ENCODE measurements at places on chromosomes 3 and 15. TPM values are rescaled to one million over a fixed set of nuclear protein-coding genes. Genes with fewer than 3 reads are reported as not detected.
A peak's percentile ranks its signal among the peaks of the same experiment; 100 is the strongest.

Gene AGBL1
- total RNA-seq = not detected

Gene MESP2
- not detected for total RNA-seq

Gene OXTR
- 0.44 TPM for total RNA-seq

Gene ADPRH
- total RNA-seq = 3.7 TPM

Gene SPTSSB
- total RNA-seq = not detected

Gene CCPG1
- total RNA-seq = 25.6 TPM

Gene LRRIQ4
- total RNA-seq = not detected

Gene TGFBR2
- total RNA-seq = 58.4 TPM

Gene CCK
- not detected for total RNA-seq

Gene PPP1R14D
- not detected for total RNA-seq

Gene FETUB
- not detected for total RNA-seq

- H3K4me3 ChIP-seq = no peak overlapping the region
- H3K27ac ChIP-seq = no peak overlapping the region
- peaks cover 19% of the 10 kb centered on the region for H3K27me3 ChIP-seq
- no peak for DNase-seq
These were observed 11.5 kb downstream of the KBTBD13 start for GRCh38 chr15:65087873-65088642.

DNA sequence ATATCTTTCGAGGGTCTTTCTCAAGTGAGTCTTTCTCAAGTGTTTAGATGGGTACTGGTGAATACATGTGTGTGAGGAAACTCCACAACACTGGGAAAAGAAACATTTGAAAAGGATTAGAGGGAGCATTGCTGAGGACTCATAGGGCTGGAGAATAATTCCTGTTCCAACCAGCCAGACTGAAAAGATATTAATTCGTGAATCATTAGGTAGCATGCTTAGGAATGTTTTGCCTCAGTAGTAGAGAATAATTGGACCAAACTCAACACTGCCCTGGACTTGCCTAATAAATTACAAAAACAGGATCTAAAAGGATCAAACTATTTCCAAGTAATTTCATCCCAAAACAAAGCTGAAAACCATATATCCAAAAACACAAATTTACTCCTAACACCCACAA, 17.3 kb downstream of the PP2D1 start:
- peaks cover 5% of the 10 kb centered on the region for H3K4me1 ChIP-seq
- no peak overlapping the region for H3K4me3 ChIP-seq
- DNase-seq = no peak
- H3K27ac ChIP-seq = no peak overlapping the region

DNA sequence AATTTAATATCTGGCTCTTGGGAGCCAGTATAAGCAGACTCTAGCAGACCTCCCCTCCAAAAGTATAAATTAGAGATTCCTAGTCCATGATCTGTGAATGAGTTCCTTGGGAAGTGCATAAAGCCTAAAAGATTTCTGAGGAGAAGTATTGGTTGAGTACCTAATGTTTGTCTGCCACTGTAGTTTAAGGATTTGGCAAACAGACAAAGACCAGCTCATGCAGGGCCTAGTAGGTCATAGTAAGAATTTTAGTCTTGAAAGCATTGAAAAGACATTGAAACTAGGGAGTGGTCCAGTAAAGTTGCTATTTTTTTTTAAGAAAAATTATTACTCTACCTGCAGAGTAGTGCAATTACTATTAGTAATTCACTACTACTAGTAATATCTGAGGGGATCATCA, 67.5 kb downstream of the SPRED1 start:
- H3K4me3 ChIP-seq = no peak overlapping the region
- no peak overlapping the region for H3K27ac ChIP-seq
- no peaks in the 10 kb centered on the region for H3K36me3 ChIP-seq
- peaks cover 17% of the 10 kb centered on the region for H3K27me3 ChIP-seq
- no peak for DNase-seq

DNA sequence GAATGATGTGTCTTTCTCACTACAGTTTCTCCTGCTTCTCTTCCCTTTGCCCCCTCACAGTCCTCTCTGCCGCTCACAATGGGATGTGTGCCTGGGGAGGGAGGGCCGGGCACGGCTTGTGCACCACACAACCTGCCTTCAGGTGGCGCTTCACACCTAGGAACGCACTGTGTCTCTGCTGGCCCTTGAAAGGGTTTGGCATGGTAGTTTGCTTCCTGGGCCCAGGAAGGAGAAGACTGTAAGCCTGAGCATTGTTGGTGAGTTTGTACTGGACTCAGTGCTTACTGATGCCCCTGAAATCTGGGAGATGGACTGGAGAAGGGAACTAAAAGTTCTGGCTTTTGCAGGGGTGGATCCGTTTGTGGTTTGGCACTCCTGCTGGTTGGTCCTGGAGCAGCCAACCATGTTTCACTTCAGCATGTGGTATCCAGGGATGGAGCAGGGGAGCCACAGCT, 9.2 kb downstream of the ALPK3 start:
- H3K27ac ChIP-seq = no peak overlapping the region
- peaks cover 12% of the 10 kb centered on the region for H3K27me3 ChIP-seq
- H3K4me3 ChIP-seq = no peak overlapping the region
- no peaks in the 10 kb centered on the region for H3K36me3 ChIP-seq
- DNase-seq = no peak

- H3K27me3 ChIP-seq = no peaks in the 10 kb centered on the region
- H3K36me3 ChIP-seq = peaks cover 6% of the 10 kb centered on the region
- no peak overlapping the region for H3K27ac ChIP-seq
- H3K4me3 ChIP-seq = peak overlapping the region; percentile 36
- no peak for DNase-seq
These were observed 16.1 kb upstream of the CSPG5 start for GRCh38 chr3:47594792-47595191.

DNA sequence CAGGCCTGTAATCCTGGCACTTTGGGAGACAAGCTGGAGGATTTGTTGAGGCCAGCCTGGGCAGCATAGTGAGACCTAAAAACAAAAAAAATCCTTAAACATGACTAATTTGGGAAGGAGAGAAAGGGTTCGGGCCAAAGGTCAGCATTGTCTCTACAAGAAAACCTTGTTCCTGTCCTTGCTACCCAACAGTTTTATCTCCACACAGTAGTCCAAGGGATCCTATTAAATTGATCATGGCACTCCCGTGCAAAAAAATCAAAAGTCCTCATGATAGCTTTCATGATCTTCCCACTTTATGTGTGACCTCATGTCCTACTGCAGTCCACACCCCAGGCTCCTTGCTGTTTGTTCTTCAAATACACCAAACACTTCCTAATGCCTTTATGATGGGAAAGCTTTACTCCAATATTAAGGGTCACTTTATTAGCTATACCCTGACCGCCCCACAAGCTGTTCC, 4.2 kb downstream of the RPL15 start:
- no peaks in the 10 kb centered on the region for H3K27me3 ChIP-seq
- no peak for DNase-seq
- H3K4me1 ChIP-seq = peaks cover 26% of the 10 kb centered on the region
- H3K4me3 ChIP-seq = peak overlapping the region; percentile 15
- H3K27ac ChIP-seq = peak overlapping the region; percentile 53

DNA sequence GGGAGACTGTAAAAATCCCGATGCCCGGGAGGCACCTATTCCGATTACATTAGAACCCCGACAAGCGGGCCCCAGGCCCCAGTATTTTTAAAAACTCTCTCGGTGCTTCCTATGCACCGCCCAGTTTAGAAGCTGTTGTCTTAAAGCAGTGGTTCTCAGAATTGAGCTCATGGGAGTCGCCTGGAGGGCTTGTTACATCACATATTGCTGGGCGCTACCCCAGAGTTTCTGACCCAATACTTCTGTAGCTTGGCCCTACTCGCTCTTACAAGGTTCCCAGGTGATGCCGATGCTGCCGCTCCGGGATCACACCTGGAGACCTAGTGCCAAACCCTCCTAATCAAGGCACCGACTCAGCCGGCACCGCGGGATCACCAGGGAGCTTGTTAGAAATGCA, 35.2 kb downstream of the CPN2 start:
- H3K4me3 ChIP-seq = peak overlapping the region; percentile 31
- DNase-seq = no peak
- no peaks in the 10 kb centered on the region for H3K36me3 ChIP-seq
- peaks cover 21% of the 10 kb centered on the region for H3K27me3 ChIP-seq

GRCh38 chr3:31132132-31132769, 237.8 kb upstream of the GADL1 start:
- no peaks in the 10 kb centered on the region for H3K4me1 ChIP-seq
- H3K27me3 ChIP-seq = no peaks in the 10 kb centered on the region
- no peak overlapping the region for H3K4me3 ChIP-seq
- no peak overlapping the region for H3K27ac ChIP-seq
- H3K36me3 ChIP-seq = no peaks in the 10 kb centered on the region

- H3K27me3 ChIP-seq = peaks cover 9% of the 10 kb centered on the region
- peak; percentile 20 for DNase-seq
- no peak overlapping the region for H3K4me3 ChIP-seq
These were observed 68.1 kb downstream of the SLC6A1 start for GRCh38 chr3:11060500-11061251.

DNA sequence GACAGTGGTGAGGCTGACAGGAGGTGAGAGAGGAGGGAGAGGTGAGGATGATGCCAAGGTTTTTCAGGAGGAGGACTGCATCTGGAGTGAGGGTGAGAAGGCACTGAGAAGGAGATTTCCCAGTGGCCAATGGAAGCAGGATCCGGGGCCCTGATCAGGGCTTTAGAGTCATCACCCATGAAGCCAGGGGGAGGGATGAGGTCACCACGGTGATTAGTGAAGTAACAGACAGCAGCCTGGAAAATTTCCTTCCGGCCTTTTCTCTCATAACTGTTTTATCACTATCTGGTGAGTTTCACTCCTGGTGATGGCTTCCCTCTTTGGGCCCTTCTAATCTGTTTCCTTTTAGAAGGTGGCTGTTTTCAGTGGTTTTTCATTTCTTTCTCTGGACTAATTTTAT, 80.5 kb upstream of the WNT5A start:
- no peaks in the 10 kb centered on the region for H3K4me1 ChIP-seq
- H3K4me3 ChIP-seq = no peak overlapping the region
- H3K27me3 ChIP-seq = no peaks in the 10 kb centered on the region
- no peaks in the 10 kb centered on the region for H3K36me3 ChIP-seq

- DNase-seq = no peak
- H3K4me1 ChIP-seq = no peaks in the 10 kb centered on the region
- H3K27me3 ChIP-seq = peaks cover 22% of the 10 kb centered on the region
- no peak overlapping the region for H3K4me3 ChIP-seq
These were observed 89.9 kb upstream of the RORA start for GRCh38 chr15:61318802-61319525.

- H3K4me1 ChIP-seq = peaks cover 17% of the 10 kb centered on the region
- peak overlapping the region; percentile 25 for H3K4me3 ChIP-seq
- no peaks in the 10 kb centered on the region for H3K36me3 ChIP-seq
- no peaks in the 10 kb centered on the region for H3K27me3 ChIP-seq
- DNase-seq = no peak
These were observed 9.5 kb downstream of the EBLN2 start for GRCh38 chr3:73070675-73071575.

- H3K27me3 ChIP-seq = peaks cover 20% of the 10 kb centered on the region
- no peak for DNase-seq
- no peaks in the 10 kb centered on the region for H3K36me3 ChIP-seq
- no peak within 1 kb of the TSS for H3K27ac ChIP-seq
- peak within 1 kb of the TSS; percentile 22 for H3K4me3 ChIP-seq
- H3K4me1 ChIP-seq = peaks cover 5% of the 10 kb centered on the region
These were observed at the start of gene TJP1 for GRCh38 chr15:29822100-29822683. Gene TJP1, minus strand, starts transcription at chr15:29822468. Its CDS starts 440 bp downstream, at chr15:29822028.

DNA sequence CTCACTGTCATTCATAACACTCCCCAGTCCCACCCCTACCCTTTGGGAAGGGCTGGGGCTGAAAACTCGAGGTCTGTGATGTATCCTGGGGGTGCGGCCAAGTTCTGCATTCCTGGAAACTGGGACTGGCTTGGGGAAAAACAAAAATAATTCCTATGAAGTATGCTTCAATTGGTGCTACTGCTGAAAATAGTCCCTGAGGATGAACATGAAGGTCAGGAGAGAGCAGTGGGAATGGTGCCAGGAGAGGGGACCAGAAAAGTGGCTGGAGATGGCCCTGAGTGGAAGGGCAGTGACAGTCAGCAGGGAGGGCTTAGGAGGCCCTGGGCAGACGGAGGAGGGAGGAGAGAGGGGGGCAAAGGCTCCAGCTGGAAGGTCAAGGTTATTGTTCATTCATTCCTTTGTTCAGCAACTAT, 4.8 kb upstream of the ISLR start:
- no peak overlapping the region for H3K27ac ChIP-seq
- H3K4me1 ChIP-seq = peaks cover 4% of the 10 kb centered on the region
- DNase-seq = no peak
- H3K36me3 ChIP-seq = peaks cover 2% of the 10 kb centered on the region

DNA sequence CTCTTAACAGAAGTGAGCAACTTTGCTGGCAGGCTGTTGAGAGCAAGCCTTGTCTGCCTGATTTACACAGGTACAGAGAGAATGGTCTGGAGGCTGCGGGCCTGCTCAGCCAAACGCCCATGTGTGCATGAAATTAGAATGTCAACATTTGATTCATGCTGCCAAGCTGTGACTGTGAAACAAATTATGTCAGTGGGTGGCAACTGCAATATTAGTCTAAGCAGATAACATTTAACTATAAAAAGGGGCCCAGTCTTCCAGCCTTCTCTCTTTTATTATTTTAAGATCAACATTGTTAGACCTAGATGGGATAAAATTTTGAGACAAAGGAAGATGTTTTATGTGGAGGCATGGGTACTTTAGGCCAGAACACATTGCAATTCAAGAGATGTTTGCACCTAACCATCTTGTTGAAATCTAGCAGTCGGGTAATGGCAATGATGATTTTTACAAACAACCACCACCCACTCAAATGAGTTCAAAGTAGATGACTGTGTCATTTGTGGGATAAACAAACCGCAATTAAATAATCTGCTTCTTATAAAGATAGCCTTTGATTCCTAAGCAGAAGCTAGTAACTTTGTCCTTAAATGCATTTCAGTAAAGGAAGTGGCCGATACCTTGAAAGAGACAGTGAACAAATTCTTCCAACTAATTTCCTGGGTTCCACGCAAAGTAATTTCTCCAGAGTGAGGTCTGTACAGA, 70.2 kb downstream of the FOXB1 start:
- no peak overlapping the region for H3K27ac ChIP-seq
- peaks cover 22% of the 10 kb centered on the region for H3K27me3 ChIP-seq
- DNase-seq = no peak
- peaks cover 3% of the 10 kb centered on the region for H3K4me1 ChIP-seq
- no peaks in the 10 kb centered on the region for H3K36me3 ChIP-seq

DNA sequence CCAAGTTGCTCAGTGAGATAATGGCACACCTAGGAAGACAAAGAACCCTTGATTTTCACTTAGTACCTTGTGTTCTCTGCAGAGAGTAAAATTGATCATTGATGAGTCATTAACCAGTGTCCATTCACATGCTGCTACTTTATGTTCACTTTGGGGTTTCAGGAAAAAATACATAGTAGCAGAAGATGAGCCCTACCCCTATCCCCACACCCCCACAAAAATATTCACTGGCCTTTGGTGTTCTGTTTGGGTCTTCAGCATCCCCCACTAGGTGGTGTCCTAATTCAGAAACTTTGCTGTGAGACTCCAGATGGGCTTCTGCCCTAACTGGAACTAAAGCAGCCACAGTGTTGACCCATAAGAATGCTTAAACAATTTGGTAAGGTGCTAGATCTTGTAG, 178.8 kb downstream of the KLHL25 start:
- H3K4me3 ChIP-seq = no peak overlapping the region
- no peak for DNase-seq
- peaks cover 30% of the 10 kb centered on the region for H3K4me1 ChIP-seq
- H3K27me3 ChIP-seq = no peaks in the 10 kb centered on the region

GRCh38 chr3:150925751-150926201, 20.5 kb upstream of the MINDY4B start:
- H3K4me3 ChIP-seq = peak overlapping the region; percentile 66
- no peak overlapping the region for H3K27ac ChIP-seq
- H3K36me3 ChIP-seq = no peaks in the 10 kb centered on the region
- DNase-seq = peak; percentile 14
- H3K27me3 ChIP-seq = peaks cover 62% of the 10 kb centered on the region
- peaks cover 5% of the 10 kb centered on the region for H3K4me1 ChIP-seq
